ENCODE measurements at places on chromosomes 16 and 17. TPM values are rescaled to one million over a fixed set of nuclear protein-coding genes. Genes with fewer than 3 reads are reported as not detected.

CAVIN1 gene
- 79.7 TPM for total RNA-seq

SCARF1 gene
- 2.2 TPM for total RNA-seq

CA10 gene
- not detected for total RNA-seq

SLC13A2 gene
- not detected for total RNA-seq

GRCh38 chr17:65156835-65157565, 19.8 kb downstream of the RGS9 start:
- DNase-seq = no peak
- H3K36me3 ChIP-seq = no peaks in the 10 kb centered on the region
- H3K4me3 ChIP-seq = no peak overlapping the region
- no peaks in the 10 kb centered on the region for H3K27me3 ChIP-seq
- no peaks in the 10 kb centered on the region for H3K4me1 ChIP-seq
- H3K27ac ChIP-seq = no peak overlapping the region

- no peaks in the 10 kb centered on the region for H3K27me3 ChIP-seq
- no peaks in the 10 kb centered on the region for H3K36me3 ChIP-seq
- no peak overlapping the region for H3K27ac ChIP-seq
- peaks cover 7% of the 10 kb centered on the region for H3K4me1 ChIP-seq
These were observed 510 bp downstream of the CRISPLD2 start for GRCh38 chr16:84820305-84820684.

DNA sequence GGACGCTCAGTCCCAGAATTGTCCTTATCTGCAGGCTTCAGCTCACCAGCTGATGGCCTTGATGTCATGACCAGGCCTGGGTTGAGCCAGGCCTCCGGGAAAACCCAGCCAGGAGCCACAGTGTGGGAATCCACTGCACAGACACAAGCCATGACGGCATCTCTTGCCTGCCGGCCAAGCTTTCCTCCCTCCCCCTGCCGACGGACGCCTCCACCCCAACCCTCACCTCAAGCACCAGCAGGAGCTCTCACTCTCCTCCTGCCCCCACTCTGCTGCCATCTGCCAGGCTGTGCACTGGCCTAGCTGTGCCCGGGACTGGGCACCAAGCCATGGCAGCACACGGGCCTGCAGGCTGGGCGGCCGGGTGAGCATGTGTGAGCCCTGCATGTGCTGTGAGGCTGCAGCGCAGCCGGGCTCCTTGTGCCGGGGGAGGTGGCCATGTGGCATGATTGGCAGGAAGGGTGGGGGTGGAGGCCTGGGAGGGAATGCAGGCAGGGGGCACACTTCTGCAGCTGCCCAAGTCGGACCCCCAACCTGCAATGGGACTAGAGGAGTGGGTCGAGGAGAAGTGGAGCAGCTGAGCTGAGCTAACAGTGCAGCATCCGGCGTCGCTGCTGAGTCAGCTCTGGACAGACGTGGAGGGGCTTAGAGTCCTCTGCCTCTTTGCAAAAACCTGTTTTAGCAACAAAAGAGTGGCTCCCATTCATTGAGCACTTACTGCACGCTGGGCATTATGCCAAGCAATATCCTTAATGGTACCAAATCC, 268.5 kb downstream of the CBLN1 start:
- no peak overlapping the region for H3K27ac ChIP-seq
- H3K4me1 ChIP-seq = no peaks in the 10 kb centered on the region
- no peaks in the 10 kb centered on the region for H3K27me3 ChIP-seq

GRCh38 chr17:9959377-9959981, 54.4 kb upstream of the RCVRN start:
- no peak overlapping the region for H3K27ac ChIP-seq
- no peaks in the 10 kb centered on the region for H3K36me3 ChIP-seq
- H3K4me1 ChIP-seq = no peaks in the 10 kb centered on the region
- no peak overlapping the region for H3K4me3 ChIP-seq

DNA sequence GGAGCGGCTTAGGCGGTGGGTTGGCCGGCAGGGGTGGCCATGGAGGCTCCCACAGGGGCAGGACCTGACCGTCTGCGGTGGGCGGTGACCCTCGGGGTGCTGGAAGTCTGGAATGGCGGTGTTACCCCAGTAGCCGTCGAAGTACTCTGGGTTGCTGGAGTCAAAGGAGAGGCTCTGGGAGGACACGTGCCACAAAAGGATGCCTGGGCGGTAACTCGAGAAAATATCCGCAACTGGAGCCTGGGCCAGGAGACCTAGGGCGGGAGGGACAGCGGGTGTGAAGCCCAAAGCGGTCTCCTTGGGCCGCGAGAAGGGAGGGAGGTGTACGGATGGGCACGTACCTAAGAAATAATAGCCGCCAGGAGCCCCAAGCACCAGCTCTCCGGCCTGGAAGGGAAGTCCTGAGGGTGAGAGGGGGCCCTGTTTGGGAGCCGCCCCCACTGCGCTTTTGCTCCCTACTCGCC, 4.6 kb downstream of the ITGA2B start:
- H3K4me3 ChIP-seq = peak overlapping the region; percentile 67
- H3K36me3 ChIP-seq = no peaks in the 10 kb centered on the region
- no peak for DNase-seq
- no peaks in the 10 kb centered on the region for H3K27me3 ChIP-seq
- peaks cover 18% of the 10 kb centered on the region for H3K4me1 ChIP-seq

- no peaks in the 10 kb centered on the region for H3K4me1 ChIP-seq
- no peaks in the 10 kb centered on the region for H3K27me3 ChIP-seq
- no peaks in the 10 kb centered on the region for H3K36me3 ChIP-seq
- no peak overlapping the region for H3K4me3 ChIP-seq
These were observed 116.9 kb downstream of the TANC2 start for GRCh38 chr17:63082952-63083351.

DNA sequence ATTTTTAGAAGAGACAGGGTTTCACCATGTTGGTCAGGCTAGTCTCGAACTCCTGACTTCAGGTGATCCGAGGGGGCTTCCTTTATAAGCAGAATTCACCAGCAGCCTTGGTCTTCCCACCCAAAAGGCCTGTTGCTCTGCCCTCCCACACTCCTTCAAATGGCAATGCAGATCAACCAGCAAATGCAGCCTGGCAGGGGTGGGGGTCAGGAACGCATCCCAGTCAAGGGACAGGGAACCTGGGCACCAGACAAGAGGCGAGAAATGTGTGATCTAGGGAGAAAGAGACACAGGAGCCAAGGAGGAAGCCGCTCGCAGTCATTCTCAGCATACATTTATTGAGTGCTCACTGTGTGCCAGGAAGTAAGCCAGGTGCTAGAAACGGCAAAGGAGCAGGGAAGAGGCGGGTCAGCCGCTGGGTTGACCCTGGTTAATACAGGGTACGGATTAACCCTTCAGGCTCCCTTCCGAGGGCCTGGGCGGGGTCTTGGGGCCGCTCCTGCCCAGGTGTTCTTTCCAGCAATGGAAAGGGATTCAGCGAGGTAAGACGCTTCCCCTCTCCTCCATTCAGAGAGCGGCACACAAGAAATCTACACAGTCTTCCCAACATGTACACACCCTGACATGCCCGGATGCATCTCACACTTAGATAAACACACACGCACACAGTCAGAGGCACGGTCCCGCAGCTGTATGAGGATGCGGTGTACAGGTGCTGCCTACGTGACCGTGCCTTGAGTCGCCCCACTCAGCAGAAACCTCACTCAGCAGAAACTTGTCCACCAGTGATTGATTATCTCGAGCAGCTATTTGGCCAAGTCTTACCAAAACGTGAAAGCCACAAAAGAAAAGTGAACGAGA, 6.6 kb upstream of the PITPNA start:
- no peak overlapping the region for H3K4me3 ChIP-seq
- H3K27ac ChIP-seq = no peak overlapping the region
- peaks cover 5% of the 10 kb centered on the region for H3K4me1 ChIP-seq

DNA sequence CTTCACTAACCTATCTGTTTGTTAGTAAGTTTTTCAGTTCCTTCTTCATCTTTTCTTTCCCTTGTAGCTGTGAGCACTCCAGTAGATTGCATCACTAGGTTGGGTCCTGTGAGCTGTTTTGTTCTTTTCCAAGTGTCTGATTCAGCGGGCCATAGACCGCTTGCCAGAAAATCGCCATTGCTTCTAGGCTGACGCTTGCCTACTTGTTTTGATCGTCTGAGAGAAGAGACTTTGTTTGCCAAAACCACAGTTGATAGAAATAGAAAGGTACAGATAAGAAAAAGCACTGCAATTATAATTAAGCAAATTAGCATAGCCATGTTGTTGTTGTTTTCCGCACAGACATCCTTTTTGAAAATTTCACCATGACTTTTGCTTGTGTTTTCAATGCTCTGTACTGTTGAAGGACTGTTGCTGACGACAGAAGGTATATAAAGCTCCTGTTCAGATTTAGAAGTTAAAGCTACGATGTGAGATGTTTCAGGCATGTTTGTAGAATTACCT, 3.1 kb downstream of the EVI2A start:
- no peak overlapping the region for H3K4me3 ChIP-seq
- H3K36me3 ChIP-seq = no peaks in the 10 kb centered on the region
- no peak overlapping the region for H3K27ac ChIP-seq

- peaks cover 3% of the 10 kb centered on the region for H3K36me3 ChIP-seq
- H3K4me1 ChIP-seq = peaks cover 6% of the 10 kb centered on the region
- no peak overlapping the region for H3K27ac ChIP-seq
- no peak for DNase-seq
- no peaks in the 10 kb centered on the region for H3K27me3 ChIP-seq
These were observed 7.5 kb downstream of the KRT12 start for GRCh38 chr17:40859536-40859935.

DNA sequence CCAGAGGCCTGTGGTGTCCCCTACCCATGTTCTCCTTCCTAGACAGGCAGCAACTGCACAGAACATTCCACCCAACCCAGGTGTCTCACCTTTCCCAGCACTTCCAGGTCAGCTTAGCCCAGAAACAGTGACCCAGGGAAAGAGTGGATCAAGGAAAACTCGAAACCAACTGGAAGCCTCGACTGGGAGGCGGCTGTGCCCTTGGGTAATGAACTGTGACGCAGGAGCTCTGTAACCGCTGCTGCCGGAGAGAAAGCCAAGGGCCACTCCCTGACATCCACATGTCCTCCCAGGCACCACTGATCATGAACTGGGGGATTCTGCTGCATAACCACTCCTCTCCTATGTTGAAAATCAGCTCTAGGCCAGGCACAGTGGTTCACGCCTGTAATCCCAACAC, 34.4 kb downstream of the WDR59 start:
- H3K27me3 ChIP-seq = no peaks in the 10 kb centered on the region
- no peak for DNase-seq
- H3K36me3 ChIP-seq = peaks cover 20% of the 10 kb centered on the region
- no peak overlapping the region for H3K4me3 ChIP-seq

DNA sequence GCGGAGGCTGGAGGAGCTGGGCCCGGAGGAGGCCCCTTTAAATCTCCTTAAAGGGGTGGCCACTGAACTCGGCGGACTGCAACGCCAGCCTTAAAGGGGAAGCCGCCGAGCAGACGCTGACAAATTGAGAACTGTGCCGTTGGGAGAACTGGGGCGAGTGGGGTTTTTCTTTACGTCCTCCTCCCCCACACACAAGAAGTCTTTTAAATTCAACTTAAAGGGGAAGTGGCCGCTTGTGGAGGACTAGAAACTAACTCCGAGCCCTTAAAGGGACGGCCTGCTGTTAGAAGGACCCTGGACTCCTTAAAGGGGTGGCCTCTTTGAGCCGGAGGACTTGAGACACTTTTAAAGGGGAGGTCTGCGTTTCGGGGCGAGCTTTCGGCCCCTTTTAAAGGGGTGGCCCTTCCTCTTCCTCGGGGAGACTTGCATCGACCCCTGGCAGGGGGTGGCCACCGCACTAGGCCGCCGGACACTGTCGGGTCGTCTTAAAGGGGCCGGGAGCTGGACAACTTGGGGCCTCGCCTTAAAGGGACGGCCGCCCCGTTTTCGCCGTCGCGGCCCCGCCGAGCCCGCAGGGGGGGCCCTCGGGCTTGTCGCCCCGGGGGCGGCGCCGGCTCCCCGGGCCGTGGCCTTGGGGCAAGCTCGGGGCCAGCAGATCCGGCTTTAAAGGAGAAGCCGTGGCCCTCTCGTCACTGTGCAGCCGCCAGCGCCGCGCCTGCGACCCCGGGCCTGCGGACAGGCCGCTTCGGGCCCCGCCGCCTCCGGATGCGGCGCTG, 688 bp downstream of the FBRS start:
- H3K27ac ChIP-seq = peak overlapping the region; percentile 97
- peak; percentile 94 for DNase-seq
- H3K4me3 ChIP-seq = peak overlapping the region; percentile 88
- H3K36me3 ChIP-seq = peaks cover 24% of the 10 kb centered on the region

- DNase-seq = no peak
- no peaks in the 10 kb centered on the region for H3K36me3 ChIP-seq
- H3K27me3 ChIP-seq = no peaks in the 10 kb centered on the region
- no peak overlapping the region for H3K27ac ChIP-seq
- H3K4me3 ChIP-seq = no peak overlapping the region
These were observed 474.8 kb downstream of the KCNJ2 start for GRCh38 chr17:70644096-70644495.

DNA sequence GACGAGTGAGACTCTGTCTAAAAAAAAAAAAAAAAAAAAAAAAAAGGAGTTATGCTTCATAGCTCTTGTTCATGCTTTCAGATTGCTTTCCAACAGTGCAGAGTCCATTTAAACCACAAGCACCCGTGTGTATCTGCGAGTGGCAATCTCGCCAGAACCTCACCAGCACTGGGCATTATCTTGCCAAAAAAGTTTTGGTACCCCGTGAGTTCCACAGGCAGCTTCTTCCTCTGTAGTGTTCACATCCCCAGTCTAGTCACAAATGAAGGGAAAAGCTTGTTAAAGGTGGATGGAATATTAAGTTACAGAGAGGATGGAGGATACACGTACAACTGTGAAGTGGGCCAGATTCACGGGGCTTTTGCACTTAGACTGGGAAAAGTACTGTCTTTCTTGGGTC, 33.5 kb downstream of the WSB1 start:
- no peaks in the 10 kb centered on the region for H3K27me3 ChIP-seq
- H3K36me3 ChIP-seq = no peaks in the 10 kb centered on the region
- no peak overlapping the region for H3K4me3 ChIP-seq

- H3K4me1 ChIP-seq = no peaks in the 10 kb centered on the region
- H3K4me3 ChIP-seq = no peak overlapping the region
- H3K27me3 ChIP-seq = no peaks in the 10 kb centered on the region
- H3K36me3 ChIP-seq = no peaks in the 10 kb centered on the region
- DNase-seq = no peak
These were observed 53.7 kb downstream of the SNX20 start for GRCh38 chr16:50627419-50627818.

GRCh38 chr16:81752225-81752875, 26.7 kb upstream of the PLCG2 start:
- DNase-seq = no peak
- no peaks in the 10 kb centered on the region for H3K36me3 ChIP-seq
- no peak overlapping the region for H3K27ac ChIP-seq
- no peak overlapping the region for H3K4me3 ChIP-seq
- H3K4me1 ChIP-seq = peaks cover 14% of the 10 kb centered on the region

DNA sequence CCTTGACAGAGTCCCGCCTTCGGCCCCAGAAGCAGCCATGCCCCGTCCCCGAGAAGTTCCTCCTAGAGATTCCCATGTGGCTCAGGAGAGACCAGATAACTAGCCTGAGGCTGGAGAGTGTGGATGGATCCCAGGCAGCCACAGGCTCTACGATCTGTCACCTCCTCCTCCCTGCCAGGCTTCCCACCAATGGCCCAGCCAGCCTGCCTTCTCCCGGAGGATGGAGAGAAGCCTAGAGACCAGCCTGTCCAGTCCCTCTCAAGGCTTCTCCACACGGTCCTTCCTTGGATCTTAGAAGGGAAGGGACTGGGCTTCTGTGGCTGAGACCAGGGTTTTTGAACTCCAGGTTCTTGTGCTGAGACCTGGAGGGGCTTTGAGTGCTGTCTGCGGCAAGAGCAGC, 1.6 kb upstream of the SMTNL2 start:
- H3K4me3 ChIP-seq = no peak overlapping the region
- peaks cover 23% of the 10 kb centered on the region for H3K4me1 ChIP-seq
- H3K27ac ChIP-seq = no peak overlapping the region
- DNase-seq = no peak

All from HCT116 (cell line).